ENCODE measurements at places on chromosomes 16 and 17.
A peak's percentile ranks its signal among the peaks of the same experiment; 100 is the strongest.

- DNase-seq = no peak
Measured at GRCh38 chr16:1158456-1159324, 5.8 kb downstream of the CACNA1H start.

GRCh38 chr16:4882000-4882632 lies 34.8 kb downstream of the UBN1 start:
- DNase-seq = no peak

DNA sequence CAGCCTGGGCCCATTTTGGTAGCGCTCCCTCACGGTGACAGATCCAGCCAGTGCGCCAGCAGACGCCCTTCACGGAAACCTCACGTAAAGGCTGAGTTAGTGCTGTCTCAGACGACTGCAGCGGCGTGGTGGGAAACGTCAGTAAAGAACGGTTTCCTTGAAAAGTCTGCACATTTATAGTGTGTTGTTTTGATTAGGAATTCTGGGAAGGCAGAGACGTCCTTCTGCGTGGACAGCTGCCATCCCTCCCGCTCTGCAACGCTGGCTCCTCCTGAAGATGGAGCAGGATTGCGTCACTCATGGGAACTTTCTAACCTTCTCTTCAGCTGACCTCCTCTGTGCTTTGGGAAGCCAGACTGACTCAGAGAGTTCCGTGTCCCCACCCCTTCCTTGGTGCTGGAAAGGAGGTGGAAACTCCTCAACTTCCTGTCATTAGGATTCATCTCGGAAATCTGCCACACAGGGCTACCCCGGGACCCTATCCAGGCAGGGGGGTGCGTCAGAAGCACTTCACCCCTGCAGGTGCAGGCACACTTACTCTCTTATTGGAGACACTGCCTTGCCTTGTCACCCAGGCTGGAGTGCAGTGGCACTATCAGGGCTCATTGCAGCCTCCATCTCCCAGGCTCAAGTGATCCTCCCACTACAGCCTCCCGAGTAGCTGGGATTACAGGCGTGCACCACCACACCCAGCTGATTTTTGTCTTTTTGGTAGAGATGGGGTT lies 24.3 kb upstream of the CRISPLD2 start:
- peak; percentile 85 for DNase-seq

DNA sequence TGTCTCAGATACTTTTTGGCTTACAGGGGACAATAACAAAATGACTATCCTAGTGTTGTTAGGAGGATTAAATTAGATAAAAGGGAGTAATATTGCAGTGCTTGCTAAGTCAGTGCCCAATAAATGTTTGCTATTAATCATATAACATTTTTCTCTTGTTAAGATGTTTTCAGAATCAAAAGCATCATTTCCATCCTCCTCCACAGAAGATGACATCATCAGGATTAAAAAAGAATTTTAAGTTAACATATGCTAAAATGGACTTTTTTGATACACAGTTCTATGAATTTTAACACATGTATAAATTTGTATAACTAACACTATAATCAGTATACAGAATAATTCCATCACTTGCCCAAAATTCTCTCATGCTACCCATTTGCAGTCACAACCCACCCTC lies 492.6 kb downstream of the GRIN2A start:
- no peak for DNase-seq

- DNase-seq = no peak
Measured at GRCh38 chr16:391885-392335, 5.1 kb upstream of the NME4 start.

- DNase-seq = no peak
Measured at GRCh38 chr16:68660359-68660795, 15.3 kb downstream of the CDH3 start.

GRCh38 chr16:68417711-68418301 lies 30.5 kb downstream of the SMPD3 start:
- no peak for DNase-seq

DNA sequence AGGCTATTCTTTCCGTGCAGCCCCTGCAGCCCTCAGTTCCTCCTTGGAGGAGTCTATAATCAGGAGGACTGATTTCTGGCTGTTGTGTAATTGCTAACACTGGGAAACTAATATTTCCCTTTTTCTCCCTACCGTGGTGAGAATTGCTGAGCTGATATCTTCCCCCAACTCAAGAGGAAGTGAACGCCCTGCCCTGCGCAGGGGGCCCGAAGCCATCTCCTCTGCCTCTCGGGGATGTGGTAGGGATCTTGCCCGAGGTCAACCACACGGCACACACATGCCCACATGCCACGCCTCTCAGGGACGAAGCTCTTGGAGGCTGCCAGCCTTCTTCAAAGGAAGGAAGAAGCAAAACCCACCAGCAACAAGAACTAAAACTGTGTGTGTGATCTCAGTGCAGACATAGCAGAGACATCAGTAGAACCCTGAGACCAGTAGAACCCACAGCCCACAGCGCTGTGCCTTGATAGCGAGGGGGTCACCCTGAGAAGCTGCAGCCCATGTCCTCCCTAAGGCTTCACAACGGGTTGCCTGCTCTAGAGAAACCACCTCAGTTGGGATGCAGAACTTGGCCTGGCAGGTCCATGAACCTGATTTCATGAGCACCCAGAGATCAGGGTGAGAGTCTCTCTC lies 8.9 kb upstream of the ULK2 start:
- DNase-seq = peak; percentile 65

GRCh38 chr17:57861000-57861789 lies 11.4 kb upstream of the MRPS23 start:
- DNase-seq = no peak

DNA sequence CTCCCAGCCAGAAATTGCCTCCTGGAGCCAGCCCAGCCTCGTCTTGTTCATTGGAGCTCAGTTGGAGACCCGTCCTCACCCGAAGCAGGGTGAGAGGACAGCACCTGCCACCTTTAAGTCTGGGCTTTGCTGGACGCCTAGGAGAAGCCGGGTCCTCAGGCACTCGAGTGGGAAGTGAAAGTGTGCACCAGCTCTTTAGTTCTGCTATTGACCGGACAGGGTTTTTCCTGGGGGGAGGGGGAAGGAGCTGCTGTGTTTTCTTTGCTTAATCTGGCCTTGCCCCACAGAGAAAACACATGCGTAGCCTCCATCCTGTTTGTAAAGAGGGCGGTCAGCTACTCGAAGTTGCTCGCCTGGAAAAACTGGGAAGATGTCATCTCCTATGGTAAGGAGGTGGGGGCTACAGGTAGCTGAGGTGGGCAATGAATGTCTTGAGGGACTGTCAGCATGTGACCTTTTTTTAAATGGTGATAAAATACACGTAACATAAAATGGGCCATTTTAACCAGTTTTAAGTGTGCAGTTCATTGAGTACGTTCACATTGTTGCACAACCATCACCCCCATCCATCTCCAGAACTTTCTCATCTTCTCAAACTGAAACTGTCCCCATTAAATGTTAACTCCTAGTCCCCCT lies 34.4 kb downstream of the CMIP start:
- no peak for DNase-seq

DNA sequence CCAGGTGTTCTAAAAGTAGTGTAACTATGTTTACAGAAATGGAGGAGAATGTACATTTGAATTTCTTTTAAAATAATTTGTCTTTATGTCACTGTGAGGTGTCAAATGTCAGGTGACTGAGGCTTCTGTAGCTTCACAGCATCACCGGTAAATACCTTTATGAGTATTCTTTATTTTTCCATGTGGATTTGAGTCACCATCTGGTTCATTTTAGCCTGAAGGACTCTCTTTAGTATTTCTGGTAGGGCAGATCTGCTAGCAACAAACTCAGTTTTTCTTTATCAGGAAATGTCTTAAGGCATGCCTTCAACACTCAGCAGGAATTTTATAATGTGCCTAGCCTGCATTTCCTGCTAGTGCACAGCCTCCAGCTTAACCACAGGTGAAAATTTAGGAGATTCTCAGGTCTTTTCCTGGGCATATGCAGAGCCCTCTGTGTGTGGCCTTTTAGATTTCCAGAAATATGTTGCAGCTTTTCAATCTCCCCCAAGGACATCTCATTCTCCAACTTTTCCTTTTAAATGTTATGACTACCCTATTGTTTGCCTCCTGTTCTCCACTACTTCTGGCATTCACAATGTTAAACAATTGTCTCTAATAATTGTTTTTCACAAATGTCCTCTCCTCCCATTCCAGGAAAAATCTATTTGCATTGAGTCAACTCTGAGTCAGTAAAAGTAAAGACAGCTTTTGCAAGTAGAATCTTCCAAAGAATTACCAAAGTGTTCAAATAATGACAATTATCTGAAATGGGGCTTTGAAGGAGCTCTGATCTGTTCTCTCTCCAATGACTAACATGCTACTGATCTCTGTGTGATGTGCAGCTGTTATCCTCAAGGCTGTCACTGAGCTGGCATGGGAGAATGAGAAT lies 239.4 kb upstream of the CPHXL start:
- DNase-seq = no peak

GRCh38 chr17:11467639-11468038 lies 130.6 kb upstream of the DNAH9 start:
- DNase-seq = no peak

- DNase-seq = no peak
Measured at GRCh38 chr16:2257726-2258125, 6.3 kb upstream of the ECI1 start.

DNA sequence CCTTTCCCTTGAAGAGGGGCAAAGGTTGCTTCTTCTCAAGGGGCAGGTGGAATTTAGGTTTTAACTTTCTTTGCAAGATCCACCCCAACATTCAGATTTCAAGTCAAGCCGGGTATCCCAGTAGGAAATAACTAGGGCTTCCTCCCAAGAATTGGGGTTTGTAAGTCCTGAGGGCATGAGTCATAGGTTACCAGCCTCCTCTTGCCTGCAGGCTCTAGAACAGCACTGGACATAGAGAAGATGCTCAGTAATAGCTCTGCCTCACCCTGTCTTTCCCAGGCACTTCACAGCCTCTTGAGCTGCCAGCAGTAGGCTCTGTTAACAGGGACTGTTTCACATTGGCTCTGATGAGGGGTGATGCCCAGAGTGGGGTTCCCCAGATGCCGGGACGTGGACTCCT lies 35.8 kb upstream of the ZFP90 start:
- DNase-seq = no peak

- DNase-seq = no peak
Measured at GRCh38 chr16:85883813-85884212, 15.1 kb upstream of the IRF8 start.

DNA sequence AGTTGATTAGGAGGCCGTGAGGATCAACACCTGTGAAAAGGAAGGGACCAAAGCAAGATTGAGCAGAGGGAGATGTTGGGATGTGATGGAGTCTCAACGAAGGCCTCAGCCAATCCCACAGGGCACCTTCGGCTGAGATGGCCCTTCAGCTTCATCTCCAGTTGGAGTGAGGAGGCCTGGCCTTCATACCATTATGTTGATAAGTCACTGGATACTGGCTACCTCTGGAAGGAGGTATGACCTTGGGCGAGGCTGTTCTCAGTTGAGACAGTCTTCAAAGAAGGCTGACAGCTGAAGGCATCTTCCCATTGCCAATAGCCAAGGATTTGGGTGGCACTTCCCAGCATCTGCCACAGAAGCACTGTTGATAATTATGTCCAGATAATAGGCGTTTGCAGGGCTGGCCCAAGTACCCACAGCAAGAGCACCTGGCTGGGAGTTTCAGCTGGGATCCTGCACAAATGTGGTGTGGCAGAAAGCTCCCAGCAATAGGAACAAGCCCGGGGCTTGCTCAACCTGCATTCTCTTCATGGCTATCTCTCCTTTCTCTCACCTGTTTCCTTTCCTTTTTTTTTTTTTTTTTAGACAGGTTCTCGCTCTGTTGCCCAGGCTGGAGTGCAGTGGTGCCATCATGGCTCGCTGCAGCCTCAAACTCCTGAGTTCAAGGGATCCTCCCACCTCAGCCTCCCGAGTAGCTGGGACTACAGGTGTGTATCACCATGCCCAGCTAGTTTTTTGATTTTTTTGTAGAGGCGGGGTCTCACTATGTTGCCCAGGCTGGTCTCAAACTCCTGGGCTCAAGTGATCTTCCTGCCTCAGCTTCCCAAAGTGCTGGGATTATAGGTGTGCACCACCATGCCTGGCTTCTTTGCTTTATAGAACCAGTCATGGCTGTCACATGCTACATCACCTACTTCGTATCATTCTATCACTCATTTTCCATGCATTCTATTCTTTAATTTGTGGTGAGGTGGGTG lies 18.2 kb upstream of the MAP3K14 start:
- DNase-seq = peak; percentile 22

- DNase-seq = no peak
Measured at GRCh38 chr17:72136692-72137091, 15.9 kb downstream of the SOX9 start.

DNA sequence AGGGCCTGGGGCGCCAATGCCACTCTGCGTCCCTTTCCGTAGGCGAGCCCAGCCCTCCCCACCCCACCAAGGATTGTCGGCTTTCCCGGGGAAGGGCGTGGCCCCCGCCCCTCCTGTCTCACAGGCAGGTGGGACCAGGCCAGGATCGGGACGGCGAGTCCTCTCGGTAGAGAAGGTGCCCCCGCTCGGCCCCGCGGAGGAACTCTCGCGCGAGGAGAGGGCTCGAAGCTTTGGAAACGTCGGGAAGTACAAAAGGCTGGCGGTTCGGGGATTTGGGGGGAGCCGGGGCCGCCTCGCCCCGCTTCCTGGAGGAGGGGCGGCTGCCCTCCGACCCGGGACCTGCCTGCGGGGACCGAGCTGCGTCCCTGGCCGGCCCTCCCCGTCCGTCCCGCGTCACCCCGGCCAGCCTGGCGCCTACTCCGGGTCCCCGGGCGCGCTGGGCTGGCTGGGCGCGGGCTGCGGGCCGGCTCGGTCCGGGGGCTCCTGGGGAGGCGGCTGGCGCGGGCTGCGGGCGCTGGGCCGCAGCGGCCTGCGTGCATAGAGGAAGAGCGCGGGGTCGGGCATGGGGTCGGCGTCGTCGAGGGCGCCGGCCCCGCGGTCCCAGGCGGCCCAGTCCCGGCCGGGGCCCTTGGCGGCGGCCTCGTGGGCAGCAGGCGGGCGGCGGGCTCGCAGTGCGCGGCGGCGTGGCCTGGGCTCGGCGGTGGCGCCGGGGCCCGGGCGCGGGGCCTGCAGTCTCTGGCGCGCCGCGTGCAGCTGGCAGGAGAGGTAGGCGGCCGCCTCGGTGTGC lies 12.6 kb upstream of the CLUH start:
- DNase-seq = no peak

DNA sequence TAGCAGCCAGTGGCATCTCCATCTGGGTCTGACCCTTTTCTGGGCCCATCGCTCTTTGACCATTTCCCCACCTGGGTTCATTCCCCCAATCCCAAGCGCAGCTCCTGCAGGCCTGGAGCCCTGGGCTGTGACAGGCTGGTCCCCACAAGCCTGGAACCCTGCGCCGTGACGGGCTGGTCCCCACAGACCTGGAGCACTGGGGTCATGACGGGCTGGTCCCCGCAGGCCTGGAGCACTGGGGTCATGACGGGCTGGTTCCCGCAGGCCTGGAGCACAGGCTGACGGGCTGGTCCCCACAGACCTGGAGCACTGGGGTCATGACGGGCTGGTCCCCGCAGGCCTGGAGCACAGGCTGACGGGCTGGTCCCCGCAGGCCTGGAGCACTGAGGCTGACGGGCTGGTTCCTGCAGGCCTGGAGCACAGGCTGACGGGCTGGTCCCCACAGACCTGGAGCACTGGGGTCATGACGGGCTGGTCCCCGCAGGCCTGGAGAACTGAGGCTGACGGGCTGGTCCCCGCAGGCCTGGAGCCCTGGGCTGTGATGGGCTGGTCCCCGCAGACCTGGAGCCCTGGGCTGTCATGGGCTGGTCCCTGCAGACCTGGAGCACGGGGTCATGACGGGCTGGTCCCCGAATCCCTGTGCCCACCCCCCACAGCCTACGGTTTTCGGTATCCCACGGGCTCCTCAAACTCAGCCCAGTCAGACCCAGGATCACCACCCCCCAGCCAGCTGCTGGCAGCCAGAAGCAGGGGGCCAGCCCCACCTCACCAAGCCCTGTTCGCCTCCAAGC lies 16.6 kb downstream of the TMC6 start:
- DNase-seq = no peak

GRCh38 chr16:48194828-48195556 lies 39.2 kb upstream of the ABCC12 start:
- no peak for DNase-seq

GRCh38 chr17:70286391-70286790 lies 117.1 kb downstream of the KCNJ2 start:
- DNase-seq = no peak

All from sciatic nerve (tissue), 2 donors.